HCT116 (cell line): ENCODE measurements at places on chromosomes 7 and 10.
A peak's percentile ranks its signal among the peaks of the same experiment; 100 is the strongest.

- no peak overlapping the region for H3K27ac ChIP-seq
- H3K4me3 ChIP-seq: no peak overlapping the region
- no peaks in the 10 kb centered on the region for H3K4me1 ChIP-seq
- DNase-seq: no peak
- no peaks in the 10 kb centered on the region; the same call in 1 of the 2 replicates for H3K36me3 ChIP-seq
- no peaks in the 10 kb centered on the region for H3K27me3 ChIP-seq
These were observed 75.5 kb downstream of the SIRT1 start for GRCh38 chr10:67959839-67960476.

GRCh38 chr7:155495440-155496248, 37.7 kb downstream of the EN2 start:
- H3K36me3 ChIP-seq: no peaks in the 10 kb centered on the region
- no peak overlapping the region for H3K4me3 ChIP-seq
- H3K27ac ChIP-seq: no peak overlapping the region
- H3K27me3 ChIP-seq: peaks cover 22% of the 10 kb centered on the region
- DNase-seq: no peak

DNA sequence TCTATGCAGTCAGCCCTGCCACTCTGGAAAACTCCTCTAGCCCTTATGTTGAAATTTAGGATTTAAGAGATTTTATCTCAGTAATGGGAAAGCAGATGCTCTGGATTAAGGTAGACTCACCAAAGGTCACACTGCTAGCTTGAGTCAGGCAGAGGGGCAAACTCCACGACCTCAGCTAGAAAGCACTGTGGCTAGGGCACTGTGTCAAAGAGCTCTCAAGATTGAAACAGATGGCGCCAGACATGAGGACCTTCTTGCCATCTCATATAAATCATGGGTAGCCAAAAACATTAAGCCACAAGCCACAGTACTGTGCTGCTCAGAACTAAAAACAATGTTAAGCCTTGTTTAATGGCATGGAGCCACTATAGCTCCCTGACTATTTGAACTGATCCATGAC, 188.7 kb downstream of the DNAJC1 start:
- no peaks in the 10 kb centered on the region for H3K36me3 ChIP-seq
- no peak for DNase-seq
- no peak overlapping the region for H3K27ac ChIP-seq

DNA sequence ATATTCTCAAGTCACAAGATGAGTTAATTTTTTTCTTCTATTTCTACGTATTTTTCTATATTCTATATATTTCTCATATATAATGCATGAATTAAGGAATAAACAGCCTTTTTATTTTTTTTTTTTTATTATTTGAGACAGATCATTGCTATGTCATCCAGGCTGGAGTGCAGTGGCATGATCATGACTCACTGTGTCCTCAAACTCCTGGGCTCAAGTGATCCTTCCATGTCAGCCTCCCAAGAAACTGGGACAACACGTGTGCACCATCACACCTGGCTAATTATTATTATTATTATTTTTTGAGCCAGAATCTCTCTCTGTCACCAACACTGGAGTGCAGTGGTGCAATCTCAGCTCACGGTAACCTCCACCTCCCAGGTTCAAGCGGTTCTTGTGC, 1.5 kb downstream of the CLDN12 start:
- no peaks in the 10 kb centered on the region for H3K27me3 ChIP-seq
- H3K27ac ChIP-seq: no peak overlapping the region
- no peak overlapping the region; the same call in 1 of the 2 replicates for H3K4me3 ChIP-seq
- peaks cover 11% of the 10 kb centered on the region for H3K36me3 ChIP-seq
- no peak for DNase-seq

DNA sequence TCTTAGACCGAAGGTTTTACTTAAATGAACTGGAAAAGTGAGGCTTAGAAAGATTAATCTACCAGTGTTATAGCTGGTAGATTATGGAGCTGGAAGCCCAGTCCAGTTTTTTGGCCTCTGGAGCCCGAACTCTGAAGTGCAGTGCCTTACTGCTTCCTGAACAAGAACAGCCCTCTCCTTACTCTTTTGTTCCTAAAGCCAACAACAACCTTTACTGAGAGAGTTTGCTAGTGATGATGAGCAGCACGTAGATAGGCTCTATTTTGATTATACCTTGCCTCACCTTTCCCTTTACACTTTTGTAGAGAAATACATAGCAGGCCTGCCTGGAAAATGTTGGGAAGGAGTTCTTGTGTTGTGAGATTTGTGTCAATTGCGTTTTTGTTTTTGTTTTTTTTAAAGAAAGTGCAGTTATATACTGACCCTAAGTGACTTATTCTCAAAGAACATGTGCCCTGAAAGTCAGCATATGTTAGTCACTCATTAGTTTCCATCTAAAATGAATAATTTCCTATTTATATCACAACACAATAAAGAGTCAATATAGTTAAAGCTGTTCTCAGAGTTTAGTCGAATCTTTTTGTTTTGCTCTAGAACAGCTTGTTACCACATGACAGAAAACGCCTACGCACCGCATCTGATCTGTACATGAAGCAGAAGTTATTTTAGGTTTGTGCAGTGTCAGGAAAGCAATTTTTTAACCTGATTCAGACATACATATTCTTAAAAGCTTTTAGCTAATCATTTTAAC, 33.0 kb downstream of the PLEKHA1 start:
- no peak overlapping the region for H3K4me3 ChIP-seq
- H3K36me3 ChIP-seq: no peaks in the 10 kb centered on the region
- DNase-seq: no peak

DNA sequence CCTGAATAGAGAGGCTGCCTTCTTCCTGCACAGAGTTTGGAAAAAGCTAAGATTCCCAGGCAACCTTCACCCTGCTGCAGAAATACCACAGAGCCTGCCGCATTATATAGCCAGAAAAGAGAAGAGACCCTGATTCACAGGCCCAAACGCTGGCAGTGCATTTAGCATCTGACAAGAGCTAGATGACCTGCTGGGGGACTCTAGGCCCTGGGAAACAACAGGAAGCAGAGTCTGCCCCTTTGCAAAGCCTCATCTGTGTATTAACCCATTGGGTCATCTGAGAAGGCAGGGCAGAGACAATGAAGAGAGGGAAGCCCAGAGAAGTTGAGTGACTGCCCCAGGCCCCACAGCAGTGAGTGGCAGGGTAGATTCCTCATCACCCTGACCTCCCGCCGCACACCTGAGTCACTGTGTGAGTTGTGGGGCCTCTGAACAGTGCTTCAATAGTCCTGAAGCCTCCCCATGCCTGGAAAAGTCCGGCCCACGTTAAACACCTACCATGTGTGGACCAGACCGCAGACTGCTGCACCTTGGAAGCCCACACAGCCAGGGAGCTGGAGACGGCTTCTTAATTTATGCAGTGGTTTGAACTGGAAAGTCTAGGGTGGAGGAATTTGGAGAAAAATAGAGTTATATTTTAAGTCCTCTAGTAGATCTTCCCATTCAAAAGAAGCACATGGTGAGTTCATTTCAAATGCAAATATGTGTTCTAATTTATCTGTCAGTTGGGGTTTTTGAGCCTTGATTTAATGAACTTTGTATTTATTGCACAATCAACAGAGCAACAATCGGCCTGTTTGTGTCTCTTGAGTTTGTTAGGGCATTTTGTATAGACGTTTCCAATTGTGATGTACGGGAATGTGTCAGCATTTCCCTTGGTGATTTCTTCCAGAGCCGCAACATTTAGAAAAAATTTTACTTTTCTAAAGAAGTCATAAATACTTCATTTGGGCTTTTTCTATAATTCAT, 80.4 kb upstream of the GPR26 start:
- peaks cover 3% of the 10 kb centered on the region; the same call in 1 of the 2 replicates for H3K4me1 ChIP-seq
- H3K36me3 ChIP-seq: no peaks in the 10 kb centered on the region
- no peak for DNase-seq
- H3K4me3 ChIP-seq: no peak overlapping the region
- H3K27ac ChIP-seq: no peak overlapping the region
- peaks cover 48% of the 10 kb centered on the region for H3K27me3 ChIP-seq

- peaks cover 29% of the 10 kb centered on the region for H3K4me1 ChIP-seq
- no peaks in the 10 kb centered on the region for H3K27me3 ChIP-seq
- H3K27ac ChIP-seq: peak overlapping the region; percentile 81
- DNase-seq: peak; percentile 93
- H3K4me3 ChIP-seq: peak overlapping the region; percentile 35
These were observed 294.7 kb upstream of the PITRM1 start for GRCh38 chr10:3467052-3467951.

DNA sequence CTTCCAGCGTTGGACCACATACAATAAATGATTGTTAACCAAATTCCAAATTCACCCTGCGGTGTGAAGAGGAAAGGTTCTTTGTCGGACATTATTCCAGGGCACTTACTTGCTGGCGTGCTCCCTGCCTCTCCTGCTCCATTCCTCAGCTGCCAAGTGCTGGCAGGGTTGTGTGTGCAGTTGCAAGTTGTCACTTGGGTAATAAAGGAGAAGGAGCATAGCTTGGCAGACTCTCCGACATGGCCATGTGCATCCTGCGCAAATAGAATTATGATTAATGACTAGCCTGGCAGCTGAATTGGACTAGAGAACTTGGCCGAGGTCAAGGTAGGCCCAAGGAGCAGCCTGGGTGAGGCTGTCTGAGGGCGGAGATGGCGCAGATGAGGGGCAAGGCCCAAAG, 92.3 kb upstream of the ELMO1 start:
- H3K4me3 ChIP-seq: no peak overlapping the region
- no peaks in the 10 kb centered on the region for H3K36me3 ChIP-seq
- no peak for DNase-seq

DNA sequence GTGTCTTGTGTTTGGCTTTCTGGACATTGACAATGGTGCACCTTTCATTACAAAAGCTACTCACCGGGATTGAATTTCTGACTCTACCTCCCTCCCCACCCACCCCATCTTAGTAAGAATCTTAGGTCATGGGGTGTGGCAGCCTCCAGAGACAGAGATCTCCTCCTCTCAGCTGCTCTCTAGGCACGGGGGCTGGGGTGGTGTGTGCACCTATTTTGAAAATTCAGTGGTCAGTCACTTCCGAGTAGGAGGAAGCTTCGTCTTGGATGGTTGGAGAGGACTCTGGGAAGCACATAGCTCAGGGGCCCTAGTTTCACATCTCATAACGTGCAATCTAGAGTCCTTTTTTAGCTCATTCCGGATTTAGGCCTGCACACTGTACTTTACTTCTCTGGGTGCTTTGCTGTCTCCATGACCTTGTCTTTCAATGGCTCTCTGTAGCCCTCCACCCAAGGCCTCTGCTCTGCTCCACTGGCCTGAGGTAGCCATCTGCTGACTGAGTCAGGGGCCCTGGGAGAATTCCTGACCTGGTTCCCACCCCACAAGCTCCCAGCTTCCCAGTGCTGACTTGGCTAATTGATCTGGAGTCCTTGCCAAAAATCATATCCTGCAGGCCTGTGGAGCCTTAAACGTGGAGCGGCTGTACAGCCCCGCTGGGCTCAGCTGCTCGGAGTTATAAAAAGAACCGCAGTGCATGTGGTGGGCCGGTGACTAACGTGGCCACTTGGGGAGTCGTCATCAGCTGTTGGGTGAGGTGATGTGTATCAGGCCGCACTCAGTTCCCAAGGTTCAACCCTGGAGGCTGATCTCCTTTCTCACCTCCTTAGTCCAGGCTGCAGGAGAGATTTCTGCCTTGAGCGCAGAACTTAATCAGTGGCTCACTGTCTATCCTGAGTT, 19.3 kb upstream of the ADAMTS14 start:
- peaks cover 50% of the 10 kb centered on the region for H3K4me1 ChIP-seq
- no peaks in the 10 kb centered on the region for H3K27me3 ChIP-seq
- no peak overlapping the region for H3K4me3 ChIP-seq
- no peak for DNase-seq

- DNase-seq: no peak
- no peaks in the 10 kb centered on the region for H3K4me1 ChIP-seq
- H3K36me3 ChIP-seq: no peaks in the 10 kb centered on the region
- H3K27ac ChIP-seq: no peak overlapping the region
These were observed 48.4 kb upstream of the SEMA3C start for GRCh38 chr7:80967071-80967916.

DNA sequence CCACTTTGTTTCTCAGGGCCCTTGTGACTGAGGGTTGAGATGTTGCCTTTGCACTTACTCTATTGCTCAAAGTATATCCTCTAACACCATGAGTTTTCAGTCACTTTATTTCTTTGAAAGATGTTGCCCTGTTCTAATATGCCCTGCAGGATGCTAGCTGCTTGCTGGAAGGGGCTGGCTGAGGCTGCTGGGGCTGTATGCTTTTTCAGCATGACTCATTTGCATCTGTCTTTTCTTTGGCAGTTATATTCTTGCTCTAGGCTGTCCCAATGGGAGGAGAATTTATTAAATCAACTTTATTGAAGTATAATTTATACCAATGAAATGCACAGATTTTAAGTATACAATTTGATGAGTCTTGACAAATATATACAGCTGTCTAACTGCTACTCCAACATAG, 157.7 kb downstream of the PLPP4 start:
- no peak overlapping the region for H3K27ac ChIP-seq
- H3K27me3 ChIP-seq: peaks cover 12% of the 10 kb centered on the region; the same call in 1 of the 2 replicates
- no peaks in the 10 kb centered on the region for H3K4me1 ChIP-seq
- DNase-seq: no peak

GRCh38 chr7:68922850-68923249, 675.4 kb upstream of the AUTS2 start:
- no peaks in the 10 kb centered on the region for H3K36me3 ChIP-seq
- H3K4me1 ChIP-seq: no peaks in the 10 kb centered on the region
- DNase-seq: no peak
- no peaks in the 10 kb centered on the region for H3K27me3 ChIP-seq
- H3K4me3 ChIP-seq: no peak overlapping the region

- H3K27me3 ChIP-seq: no peaks in the 10 kb centered on the region
- no peak overlapping the region for H3K27ac ChIP-seq
- no peak overlapping the region for H3K4me3 ChIP-seq
- no peak for DNase-seq
- H3K4me1 ChIP-seq: no peaks in the 10 kb centered on the region
These were observed 188.4 kb downstream of the EBF3 start for GRCh38 chr10:129775681-129776080.

DNA sequence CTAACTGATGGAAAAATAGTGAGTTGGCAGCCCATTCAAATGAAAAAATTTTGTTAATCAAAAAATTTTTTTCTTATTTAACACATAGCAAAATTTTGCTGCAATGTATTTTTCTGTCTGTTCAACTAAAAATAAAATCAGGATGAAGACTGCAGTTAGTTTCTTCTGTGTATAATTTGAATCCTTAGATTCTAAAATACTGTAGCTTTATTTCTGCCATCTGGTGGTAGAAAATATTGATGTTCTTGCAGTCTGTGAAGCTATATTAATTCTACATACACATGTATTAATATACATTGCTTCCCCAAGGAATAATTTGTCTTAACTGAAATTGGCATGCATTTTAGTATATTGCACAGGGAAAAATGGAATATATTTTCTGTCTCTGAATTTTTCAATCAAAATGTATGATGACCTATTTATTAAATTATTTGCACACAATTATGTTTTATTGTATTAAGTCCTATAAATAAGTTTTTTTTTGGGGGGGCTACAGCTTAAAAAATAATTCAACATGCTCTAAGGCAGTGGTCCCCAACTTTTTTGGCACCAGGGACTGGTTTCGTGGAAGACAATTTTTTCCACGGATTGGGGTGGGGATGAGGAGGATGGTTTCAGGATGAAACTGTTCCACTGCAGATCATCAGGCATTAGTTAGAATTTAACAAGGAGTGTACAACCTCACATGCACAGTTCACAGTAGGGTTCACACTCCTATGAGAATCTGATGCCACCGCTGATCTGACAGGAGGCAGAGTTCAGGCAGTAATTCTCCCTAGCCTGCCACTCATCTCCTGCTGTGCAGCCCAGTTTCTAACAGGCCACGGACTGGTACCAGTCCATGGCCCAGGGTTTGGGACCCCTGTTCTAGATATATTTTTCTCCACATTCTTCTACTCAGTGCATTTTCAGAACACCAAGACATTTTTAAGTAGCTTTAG, 119.4 kb downstream of the GNAT3 start:
- no peaks in the 10 kb centered on the region for H3K27me3 ChIP-seq
- no peaks in the 10 kb centered on the region for H3K36me3 ChIP-seq
- H3K4me1 ChIP-seq: no peaks in the 10 kb centered on the region; the same call in 1 of the 2 replicates
- DNase-seq: peak; percentile 7
